ENCODE measurements at places on chromosomes 2 and 18.

DNA sequence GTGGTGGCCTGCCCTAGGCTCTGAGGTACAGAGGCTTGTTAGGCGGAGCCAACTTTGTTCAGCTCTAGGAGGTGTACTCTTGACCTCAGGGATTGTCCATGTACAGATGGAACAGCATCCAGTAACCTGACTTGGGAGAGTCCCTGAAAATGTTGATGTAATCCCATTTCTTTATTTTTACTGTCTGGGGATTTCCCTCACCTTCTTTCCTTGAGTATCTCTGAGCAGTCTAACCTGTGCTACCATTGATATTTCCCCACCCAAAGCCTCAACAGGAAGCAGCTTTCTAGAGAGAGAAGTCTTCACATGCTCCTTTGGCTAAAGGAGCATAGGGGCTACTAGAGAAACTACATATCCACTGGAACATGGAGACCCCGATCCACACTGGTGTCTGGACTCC lies 10.4 kb downstream of the IL36A start:
- DNase-seq: no peak

GRCh38 chr18:7457262-7457661 lies 109.9 kb upstream of the PTPRM start:
- no peak for DNase-seq

DNA sequence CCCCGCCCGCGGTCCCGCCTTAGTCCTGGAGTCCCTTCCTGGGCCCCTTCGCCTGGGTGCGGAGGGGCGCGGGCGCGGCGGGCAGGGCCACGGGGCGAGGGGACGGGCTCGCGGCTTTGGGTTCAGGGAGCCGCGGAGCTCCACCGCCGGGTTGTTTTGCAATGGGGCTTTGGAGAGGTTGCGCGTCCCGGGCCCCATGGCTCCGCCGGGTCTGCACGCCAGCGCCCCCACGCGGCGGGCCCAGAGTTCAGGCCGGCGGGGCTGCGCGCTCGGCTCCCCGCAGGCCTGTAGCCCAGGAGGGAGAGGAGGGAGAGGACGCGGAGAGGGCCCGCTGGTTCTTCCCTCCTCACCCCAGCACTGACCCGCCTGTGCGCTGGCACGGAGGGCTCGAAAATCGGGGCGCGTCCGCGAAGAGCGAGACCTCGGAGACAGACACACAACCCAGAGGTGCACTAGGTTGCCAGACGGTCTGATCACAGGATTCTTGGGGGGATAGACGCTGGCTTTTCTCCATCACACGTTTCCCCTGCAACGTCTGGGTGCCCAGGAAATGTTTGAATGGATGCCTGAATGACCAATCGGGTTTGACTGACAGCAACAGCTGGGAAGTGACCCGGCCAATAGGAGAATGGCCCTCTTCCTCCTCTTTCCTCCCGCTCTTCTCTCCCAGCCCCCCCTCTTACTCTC lies 4.9 kb upstream of the SIX2 start:
- DNase-seq: no peak

DNA sequence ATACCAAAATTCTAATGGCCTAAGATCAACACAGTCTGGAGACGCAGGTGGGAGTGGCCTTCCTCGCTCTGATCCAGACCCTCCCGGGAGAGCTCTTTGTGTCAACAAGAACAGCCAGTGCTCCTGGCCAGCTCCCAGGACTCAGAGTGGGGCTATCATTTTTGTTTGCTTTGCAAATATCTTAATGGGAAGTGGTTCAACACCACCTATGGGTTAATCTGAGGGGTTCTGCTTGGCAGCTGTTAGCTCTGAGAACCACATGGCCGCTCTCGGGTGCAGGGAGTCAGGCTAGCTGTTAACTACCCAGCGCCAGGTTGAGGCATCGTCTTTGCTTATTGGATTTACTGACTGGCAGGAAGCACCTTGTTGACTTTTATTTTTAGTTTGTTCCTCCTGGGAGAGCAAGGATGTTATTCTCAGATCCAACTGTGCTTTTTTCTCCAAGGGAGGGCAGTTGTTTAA lies 184.8 kb upstream of the SP5 start:
- no peak for DNase-seq

GRCh38 chr18:44710931-44711330 lies 30.2 kb downstream of the SETBP1 start:
- DNase-seq: no peak

DNA sequence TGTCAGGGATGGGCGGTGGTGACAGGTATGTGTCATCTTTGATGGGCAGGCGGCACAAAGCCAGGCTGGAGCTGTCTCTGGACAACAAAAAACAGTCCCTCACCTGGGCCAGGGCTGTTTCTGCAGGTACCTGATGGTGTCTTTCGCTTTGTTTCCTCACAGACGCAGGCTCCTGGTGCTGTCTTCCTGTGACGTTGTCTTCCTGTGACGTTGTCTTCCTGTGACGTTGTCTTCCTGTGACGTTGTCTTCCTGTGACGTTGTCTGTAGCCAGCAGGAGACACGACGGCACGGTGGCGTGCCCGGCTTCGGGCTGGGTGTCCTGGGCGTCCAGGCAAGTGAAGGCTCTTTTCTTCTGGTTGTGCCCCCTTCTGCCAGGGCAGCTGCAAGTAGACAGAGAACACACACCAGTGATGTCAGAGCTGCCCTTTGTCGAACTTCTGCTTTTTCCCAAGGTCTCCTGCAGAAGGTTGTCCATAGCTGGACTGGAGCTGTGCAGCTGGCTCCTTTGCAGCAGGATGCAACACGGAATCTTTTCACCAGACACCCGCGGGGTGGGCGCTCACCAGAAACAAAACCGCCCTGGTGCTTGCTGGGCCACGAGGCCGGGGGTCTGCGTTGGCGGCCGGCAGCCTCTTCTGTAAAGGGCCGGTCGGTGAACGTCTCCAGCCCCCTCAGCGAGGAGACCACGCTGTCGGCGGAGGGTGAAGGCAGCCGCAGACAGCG lies 21.1 kb downstream of the GPR35 start:
- peak; percentile 42 for DNase-seq

DNA sequence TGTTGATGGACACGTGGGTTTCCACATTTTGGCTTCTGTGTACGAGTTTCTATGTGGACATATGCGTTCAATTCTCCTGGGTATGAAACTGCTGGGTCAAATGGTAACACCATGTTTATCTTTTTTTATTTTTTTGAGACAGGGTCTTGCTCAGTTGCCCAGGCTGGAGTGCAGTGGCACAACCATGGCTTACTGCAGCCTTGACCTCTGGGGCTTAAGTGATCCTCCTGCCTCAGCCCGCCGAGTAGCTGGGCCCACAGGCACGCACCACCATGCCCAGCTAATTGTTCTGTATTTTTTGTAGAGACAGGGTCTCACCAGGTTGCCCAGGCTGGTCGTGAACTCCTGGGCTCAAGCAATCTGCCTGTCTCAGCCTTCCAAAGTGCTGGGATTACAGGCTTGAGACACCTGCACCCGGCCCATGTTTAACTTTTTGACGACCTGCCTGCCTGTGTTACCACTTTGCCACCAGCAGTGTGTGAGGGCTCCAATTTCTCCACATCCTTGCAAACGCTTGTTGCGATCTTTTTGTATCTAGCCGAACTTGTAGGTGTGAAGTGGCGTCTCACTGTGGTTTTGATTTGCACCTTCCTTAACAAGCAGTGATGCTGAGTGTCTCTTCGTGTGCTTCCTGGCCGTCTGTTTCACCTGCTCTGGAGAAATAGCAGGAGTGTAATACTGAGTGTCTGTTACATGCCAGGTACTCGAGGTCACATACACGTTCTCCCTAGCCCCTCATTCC lies 6.9 kb downstream of the HSBP1L1 start:
- DNase-seq: no peak

- DNase-seq: no peak
Observed at GRCh38 chr18:28013066-28013465, 163.9 kb downstream of the CDH2 start.

GRCh38 chr2:233461481-233461891 lies 105.1 kb downstream of the USP40 start:
- no peak for DNase-seq

DNA sequence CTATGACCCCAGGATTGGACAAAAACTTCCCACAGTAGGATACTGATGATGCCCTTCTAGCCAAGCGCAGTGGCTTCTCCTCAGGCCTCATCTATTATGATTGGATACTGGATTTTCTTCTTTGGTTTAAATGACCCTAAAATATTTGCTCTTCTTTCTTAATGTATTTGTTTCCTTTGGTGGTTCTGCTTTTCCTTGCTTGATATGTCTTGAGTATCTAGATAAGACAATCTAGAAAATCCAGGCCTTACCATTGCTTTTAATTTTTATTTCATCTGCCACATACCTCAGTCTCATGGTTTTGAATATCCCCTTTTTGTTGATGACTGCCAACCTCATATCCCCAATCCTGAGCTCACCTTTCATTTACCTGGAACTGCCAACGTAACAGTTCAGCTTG lies 35.6 kb downstream of the OTOF start:
- DNase-seq: no peak

DNA sequence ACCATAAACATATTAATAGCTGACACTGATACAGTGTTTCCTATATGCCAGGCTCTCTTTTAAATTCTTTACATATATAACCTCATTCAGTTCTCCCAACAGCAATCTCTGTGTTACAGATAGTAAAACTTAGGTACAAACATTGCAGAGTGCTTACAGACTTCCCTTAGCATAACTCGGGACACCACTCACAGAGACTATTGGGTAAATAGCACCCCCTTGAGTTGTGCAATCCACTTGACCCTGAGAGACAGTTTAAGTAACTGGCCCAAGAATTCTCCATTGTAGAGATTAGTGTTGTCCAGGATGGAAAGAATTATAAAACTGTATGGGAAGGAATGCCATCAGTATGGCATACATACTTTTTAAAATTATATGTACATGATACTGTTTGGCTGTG lies 110.1 kb downstream of the POLE4 start:
- DNase-seq: no peak

GRCh38 chr18:21599585-21600525 lies 649 bp downstream of the ESCO1 start:
- peak; percentile 0 for DNase-seq

DNA sequence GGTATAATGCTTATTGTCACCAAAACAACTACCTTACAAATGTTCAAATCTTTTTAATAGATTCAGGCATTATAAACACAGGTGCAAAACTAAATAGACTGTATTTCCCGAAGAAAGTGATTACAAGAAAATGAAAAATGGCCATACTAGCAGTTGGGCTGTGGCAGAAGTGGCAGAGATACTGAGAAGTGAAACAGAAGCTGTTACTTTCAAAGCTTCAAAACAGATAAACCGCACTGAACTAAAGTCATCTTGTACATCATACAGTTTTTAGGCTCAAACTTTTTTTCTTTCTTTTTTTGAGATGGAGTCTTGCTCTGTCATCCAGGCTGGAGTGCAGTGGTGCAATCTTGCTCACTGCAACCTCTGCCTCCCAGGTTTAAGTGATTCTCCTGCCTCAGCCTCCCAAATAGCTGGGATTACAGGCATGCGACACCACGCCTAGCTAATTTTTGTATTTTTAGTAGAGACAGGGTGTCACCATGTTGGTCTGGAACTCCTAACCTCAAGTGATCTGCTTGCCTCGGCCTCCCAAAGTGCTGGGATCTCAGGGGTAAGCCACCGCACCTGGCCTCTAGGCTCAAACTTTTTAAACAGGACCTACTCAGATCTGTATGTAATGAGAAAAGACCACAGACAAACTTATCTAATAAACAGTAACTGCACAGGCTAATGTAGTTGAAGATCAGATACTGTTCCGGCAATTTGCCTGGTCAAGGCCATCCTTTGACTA lies 77.9 kb upstream of the SATB2 start:
- no peak for DNase-seq

GRCh38 chr18:63301434-63301833 lies 18.1 kb downstream of the BCL2 start:
- no peak for DNase-seq

DNA sequence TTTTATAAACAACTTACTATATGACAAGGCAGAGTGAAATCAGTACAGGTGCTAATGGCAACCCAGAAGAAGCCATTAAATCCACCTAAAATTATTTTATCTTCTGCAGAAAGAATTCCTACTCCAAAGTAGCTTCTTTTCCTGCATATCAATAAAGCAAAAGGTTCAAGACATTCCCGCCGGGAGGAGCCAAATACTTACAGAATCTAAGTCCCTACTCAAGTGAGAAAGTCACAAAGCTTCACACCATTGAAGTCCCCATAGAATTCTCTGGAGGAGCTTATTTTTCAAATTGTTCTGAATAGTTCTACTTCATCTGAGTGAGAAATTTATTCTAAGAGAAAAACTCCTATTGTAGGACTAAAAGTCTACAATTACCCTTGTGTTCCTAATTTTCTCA lies 233.7 kb upstream of the HNRNPA3 start:
- DNase-seq: no peak

- no peak for DNase-seq
Observed at GRCh38 chr2:124027182-124027581, 2.1 kb downstream of the CNTNAP5 start.

GRCh38 chr2:187377340-187377739 lies 70.7 kb downstream of the CALCRL start:
- DNase-seq: no peak

DNA sequence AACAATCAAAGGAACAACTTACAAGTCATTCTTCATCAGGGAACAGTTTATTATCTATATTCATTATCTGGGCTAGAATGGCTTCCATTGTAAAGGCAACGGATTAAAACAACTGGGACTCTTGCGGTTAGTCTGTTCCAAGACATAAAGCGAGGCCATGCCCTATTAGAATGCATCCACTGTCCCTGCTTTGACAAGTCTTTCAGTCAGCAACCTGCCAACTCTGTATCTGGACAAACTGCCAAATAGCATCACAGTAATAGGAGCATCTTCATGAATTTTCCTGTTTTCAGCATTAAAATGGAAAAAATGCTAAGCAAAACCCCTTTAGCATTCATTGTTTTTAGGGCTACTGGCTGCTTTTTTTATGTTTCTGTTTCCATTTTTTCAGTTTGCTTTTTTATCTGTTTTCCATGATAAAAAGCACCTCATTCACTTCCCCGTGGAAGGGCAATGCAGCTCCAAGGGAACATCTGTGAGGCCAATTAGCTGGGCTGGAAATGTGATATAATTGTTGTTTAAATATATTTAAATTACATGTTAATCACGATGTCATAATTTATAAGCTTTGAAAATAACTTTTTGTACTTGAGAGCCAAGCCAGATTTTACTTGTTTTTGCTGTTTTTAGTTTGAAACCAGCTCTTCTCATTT lies 834.3 kb downstream of the CPS1 start:
- no peak for DNase-seq

DNA sequence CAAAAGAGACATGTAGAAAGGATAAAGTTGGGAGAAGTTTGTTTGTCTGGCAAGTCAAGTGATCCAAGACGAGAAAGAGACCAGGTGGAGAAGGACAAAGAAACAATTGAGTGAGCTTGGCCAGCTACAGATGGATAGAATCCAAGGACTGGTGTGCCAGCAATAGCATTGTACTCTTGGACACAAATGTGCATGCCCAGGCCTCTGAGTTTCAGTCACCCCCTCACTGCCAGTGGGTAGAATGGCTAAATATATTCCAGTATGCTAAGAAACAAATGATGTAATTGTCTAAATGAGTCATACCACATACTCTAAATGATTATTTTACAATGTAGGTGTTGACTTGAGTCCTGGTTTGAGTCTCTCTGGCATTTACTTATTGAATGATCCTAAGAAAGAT lies 881.3 kb downstream of the LRRTM4 start:
- DNase-seq: no peak
